ENCODE measurements at places on chromosomes 5 and 9.

DNA sequence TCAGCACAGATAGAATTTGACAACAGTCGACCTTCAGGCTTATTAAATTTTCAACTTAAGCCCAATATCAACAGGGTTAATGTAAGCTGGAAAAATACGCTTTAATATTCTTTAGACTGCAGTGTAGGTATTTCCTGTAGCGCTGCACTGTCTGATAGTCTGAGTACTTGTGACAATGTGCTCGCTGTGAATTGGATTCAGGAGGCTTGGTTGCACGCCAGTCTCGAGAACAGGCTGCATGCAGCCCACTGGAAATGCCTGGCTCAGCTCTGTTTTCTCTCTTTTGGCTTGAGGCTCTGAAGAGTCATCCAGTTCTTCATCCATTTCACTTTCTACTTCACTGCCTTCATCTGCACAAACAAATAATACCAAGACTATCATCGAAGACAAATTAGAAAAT is 300.9 kb downstream of the RFX3 start:
- DNase-seq, result no peak

- DNase-seq, result no peak
These were observed 21.0 kb downstream of the C5orf15 start for GRCh38 chr5:133947431-133947841.

DNA sequence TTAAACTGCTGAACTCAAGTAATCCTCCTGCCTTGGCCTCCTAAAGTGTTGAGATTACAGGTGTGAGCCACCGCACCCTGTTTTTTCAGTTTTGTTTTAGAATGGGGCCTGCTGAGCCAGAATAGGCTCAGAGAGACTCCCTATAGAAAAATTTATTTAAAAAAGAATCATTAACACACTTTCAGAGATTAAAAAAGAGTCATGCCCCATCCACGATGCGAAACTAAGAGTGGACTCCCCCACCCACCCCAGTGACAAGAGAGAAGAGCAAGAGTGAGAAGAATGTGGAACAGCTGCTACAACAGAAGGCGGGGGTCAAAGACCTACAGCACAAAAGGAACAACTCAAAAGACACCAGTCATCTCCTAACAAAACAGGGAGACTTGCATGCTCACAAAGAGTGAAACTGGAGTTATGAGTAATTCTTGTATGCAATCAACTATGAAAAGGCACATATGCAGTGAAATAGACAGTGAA is 47.2 kb downstream of the GLDC start:
- no peak for DNase-seq

DNA sequence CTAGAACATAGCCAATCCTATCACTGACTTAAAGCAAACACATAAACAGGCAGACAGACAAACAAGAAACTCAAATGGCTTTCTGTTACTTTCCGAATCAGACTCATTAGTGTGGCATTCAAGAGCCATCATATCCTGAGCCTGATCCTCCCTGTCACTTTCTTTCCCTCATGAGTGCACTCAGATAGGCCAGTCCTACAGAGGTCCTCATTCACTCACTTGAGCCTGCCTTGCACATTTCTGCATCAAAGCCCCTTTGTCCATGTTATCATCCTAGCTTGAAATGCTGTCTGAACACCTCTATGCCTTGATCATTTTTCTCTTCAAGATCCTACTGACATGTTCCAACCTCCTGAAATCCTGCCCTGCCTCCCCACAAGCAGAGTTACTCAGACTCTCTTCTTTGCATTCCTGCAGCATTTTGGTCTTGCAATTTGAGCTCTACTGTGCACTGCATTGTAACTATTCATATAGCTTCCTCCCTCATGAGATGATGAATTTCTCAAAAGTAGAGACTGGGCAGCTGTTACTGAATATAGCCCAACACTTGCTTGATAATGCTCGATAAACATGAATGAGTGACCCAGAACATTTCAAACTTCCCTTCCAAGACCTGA is 126.9 kb downstream of the PALM2AKAP2 start:
- no peak for DNase-seq

DNA sequence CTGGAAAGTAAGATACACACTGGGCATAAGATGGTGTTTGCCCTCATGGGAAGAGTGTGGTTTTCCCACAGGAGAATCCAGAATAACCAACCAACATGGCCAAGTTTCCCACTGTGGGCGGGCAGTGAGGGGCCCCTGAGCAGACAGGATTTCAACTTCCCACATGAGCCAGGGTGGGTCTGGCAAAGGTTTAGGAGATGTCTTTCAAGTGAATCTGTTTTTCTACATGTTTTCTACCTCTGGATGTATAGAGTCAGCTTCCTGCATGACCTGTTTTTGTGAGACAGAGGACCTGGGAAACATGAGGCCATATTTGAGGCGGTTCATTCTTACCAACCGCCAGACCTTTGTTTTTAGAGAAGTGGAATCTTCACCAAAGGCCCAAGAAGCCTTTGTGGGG is 100.5 kb downstream of the TLE4 start:
- DNase-seq, result no peak

GRCh38 chr5:150562832-150563231 is 54.9 kb downstream of the NDST1 start:
- no peak for DNase-seq

GRCh38 chr5:87195104-87195591 is 72.5 kb upstream of the RASA1 start:
- DNase-seq, result no peak

DNA sequence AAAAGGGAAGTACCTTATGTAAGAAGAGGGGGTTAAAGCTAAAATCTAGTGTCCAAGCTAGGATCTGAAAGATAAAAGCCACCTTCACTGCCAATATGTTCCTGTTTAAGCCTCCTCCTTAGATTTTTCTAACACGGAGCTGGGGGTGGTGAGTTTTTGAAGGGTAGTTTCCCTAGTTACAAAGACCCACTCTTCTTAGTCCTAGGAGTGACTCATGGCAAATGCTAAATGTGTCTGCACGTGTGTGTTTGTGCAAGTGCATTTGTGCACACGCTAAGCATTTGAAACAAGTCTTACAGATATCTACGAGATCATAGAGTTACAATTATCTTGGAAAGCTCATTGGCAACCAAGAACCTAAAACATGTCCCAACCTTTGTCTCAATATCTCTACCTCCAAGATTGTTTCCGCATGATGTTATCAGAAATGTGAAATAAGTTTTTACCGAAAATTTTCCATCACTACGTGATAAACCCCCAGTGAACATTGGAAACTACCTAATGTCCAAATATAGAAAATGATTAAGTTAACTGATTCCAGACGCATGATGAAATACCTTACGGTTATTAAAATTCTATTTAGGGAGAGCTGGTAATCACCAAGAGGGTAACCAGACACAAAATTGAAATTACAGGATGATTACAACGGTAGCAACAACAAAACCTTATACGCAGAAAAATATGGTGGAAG is 78.0 kb upstream of the HRH2 start:
- DNase-seq, result no peak

- DNase-seq, result no peak
These were observed 73.3 kb downstream of the GLIS3 start for GRCh38 chr9:4226331-4227250.

DNA sequence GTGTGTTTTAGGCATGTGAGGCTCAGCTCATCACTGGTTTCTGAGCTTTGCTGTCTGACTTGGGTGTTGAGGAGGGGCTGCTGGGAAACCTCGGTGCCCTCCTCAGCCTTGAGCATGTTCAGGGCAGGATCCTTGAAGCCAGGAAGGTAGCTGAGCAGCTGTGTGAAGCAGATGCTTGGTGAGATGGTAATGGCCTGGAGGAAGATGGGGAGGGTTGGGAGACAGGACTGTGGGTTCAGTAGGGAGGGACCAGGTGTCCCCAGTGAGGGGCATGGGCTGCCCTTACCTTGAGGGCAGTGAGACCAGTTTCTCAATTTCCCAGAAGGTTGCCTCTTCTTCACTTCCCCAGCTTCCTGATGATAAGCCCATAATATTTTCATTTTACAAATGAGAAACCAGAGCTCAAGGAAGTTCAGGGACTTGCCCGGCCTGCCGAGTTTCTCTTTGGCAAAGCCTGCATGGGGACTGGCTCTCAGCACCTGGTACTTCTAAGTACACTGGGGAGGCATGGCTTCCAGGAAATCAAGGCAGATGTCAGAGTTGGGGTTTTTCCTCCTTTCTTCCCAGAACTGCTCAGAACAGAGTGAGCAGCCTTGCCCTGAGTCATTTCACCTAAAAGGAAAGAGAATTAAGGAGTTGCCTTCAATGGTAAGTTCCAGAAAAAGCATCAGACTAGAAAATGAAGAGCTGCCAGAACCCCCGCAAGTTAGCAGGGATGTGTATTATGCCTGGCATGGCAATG is 225.7 kb downstream of the MAST4 start:
- DNase-seq, result no peak

- no peak for DNase-seq
These were observed 185.6 kb downstream of the EFNA5 start for GRCh38 chr5:107485184-107485583.

GRCh38 chr5:82721087-82721410 is 356.1 kb downstream of the TMEM167A start:
- DNase-seq, result no peak

DNA sequence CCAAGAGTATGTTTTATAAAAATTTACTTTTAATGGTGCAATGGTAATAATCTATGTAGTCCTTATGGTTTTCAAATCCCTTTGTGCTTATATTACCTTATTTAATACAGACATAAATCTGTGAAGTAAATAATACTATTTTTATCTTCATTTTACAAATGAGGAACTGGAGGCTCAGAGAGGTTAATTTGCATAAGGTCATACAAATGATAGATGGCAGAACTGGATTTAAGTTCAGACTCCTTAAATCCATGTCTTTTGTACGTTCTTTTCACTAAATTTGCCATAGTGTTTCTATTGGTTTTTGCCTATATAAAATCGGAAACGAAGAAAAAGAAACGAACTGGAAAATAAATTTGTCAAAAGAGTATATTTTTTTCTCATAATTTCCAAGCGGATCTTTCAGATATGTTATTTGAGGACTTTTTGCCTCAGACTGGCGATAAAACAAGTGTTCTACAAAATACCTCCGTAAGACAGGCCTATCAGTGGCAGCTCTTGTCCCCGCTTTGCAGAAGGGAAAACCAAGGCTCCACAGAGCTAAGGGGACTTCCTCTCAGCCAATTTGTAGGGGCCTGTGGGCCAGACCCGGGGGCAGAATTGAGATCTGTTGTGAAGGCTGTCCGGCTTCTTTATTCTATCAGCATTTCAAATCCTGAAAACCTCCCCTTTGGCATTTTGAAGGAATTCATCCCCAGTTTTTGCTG is 1.1 kb upstream of the TNFAIP8 start:
- no peak for DNase-seq

DNA sequence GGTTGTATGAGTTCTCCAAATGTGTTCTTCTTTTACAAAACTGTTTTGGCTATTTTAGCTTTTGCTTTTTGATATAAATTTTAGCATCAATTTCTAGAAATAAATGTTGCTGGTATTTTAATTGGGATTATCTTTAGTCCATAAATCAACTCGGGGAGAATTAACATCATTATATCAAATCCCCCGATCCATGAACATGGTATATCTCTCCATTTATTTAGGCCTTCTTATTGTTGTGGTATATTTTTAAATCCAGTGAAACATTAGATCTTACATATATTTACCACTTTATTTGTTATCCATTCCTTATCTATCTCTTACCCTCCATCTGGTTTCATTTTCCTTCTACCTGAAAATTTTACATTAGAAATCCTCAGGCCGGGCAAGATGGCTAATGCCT is 7.3 kb upstream of the CDKN2AIPNL start:
- no peak for DNase-seq

DNA sequence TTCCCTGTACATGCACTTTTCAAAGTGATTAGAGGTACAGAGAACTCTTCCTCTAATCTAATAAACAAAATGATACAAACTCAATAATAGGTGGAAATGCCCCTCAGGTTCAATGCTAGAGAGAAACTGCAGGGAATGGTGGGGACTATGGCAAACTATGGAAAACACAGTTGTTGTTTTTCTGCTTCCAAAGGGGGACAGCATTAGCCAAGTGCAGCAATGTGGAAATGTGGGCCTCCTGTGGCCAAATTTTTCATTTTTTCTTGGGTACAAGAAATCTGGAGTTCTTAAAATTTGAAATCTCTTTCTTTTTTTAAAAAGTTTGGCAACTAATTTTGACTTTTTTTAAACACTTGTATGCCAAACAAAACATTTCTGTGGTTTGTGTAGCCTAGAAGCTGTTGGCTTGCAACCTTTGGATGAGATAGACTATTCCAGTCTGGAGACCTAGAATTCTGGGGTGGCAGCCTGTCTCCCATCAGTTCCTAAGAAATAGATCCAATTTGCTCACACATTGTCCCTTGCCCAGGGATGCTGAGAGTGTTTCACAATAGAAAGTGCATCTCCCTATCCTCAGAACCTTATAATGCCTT is 218.6 kb downstream of the PAPPA start:
- DNase-seq, result no peak

- DNase-seq, result no peak
These were observed 310.3 kb downstream of the SLIT3 start for GRCh38 chr5:168990679-168991078.

GRCh38 chr5:37435261-37435660 is 56.1 kb downstream of the WDR70 start:
- DNase-seq, result no peak

GRCh38 chr5:169649486-169649885 is 12.4 kb downstream of the DOCK2 start:
- no peak for DNase-seq

DNA sequence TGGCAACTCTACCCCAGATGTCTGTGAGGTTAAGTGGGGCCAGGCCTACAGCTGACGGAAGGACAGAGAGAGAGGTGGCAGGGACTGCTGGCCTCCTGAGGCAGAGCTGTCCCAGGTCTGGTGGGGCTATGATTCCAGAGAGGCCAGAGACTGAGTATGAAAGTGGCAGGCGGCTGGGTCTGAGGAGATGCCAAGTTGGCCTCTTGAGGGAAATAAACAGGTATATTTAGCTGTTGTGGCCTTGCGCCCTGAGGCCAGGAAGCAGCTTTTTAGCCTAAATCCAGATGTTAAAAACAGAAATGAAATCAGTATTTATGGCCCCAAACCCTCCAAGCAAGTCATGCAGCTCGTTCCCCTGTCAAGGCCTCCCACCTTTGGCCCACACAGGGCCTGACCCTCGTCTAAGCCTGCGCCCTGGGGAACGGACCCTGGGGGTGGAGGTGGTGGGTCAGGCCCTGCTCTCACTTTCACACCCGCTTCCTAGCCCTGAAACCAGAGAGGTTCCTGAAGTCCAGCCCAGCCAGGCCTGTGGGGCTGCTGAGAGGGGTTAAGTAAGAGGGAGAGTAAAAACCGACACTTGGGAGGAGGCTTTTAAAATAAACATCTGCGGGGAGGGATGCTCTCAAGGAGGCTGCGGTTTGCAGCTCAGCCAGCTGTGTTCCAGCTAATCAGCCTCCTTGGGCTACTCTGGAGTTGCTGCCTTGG is 18.7 kb downstream of the PCDHGC5 start:
- DNase-seq, result no peak

DNA sequence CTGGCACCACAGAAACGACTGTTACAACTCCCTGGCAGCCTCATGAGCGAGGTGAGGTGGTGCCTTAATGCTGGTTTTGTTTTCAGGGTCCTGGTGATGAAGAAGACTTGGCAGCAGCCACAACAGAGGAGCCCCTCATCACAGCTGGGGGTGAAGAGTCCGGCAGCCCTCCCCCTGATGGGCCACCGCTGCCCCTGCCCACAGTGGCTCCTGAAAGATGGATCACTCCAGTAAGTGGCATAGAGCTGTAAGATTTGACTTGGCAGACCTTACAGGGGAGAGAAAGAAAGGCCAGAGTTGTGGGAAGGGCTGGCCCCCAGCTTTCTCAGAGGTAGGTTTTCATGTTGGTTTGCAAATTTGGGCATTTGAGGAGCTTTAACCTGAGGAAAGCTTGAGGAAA is 72.2 kb downstream of the COL15A1 start:
- no peak for DNase-seq
